ENCODE measurements at places on chromosomes 13 and 19.
A peak's percentile ranks its signal among the peaks of the same experiment; 100 is the strongest.

GRCh38 chr19:17255150-17255621, 9.4 kb downstream of the USHBP1 start:
- DNase-seq = no peak

- no peak for DNase-seq
These were observed 5.1 kb downstream of the MYADM start for GRCh38 chr19:53872762-53873161.

DNA sequence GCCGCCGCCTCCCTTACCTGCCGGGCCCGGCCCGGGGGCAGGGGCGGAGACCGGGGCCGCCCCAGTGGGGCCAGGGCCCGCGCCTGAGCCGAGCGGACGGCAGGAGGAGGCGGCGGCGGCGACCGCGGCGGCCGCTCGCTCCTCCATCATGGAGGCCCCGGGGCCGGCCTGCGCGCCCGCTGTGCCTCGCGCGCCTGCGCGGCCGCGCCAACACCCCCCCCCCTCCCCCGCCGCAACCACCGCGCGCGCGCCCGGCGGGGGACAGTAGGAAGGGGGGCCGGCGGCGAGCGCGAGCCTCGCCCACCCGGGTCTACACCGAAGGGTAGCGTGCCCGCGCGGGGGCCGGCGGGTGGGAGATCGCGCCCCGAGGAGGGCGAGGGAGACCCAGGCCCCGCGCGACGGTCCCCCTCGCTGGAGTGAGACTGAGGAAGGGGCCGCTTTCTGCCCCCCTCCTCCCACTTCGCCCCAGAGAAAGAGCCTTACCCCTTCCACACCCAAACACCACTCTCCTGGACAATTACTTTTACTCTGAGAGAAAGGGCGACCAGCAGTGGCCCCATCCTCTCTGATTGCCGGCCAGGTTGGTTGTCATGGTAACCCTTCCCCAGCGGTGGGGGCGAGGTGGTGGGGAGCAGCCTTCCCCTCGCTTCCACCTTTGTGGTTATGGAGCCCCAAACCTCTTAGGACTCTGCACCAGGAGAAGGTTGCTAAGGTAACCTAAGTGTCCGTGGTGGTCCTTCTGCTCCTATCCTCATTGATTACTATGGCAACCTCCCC, at the start of gene STRN4:
STRN4 (minus strand) TSS at position 170 of the 777 bp plus-strand sequence; CDS start at position 150, 20 bp downstream.
- DNase-seq = peak; percentile 92

GRCh38 chr19:512547-513365, 5.5 kb downstream of the TPGS1 start:
- DNase-seq = no peak

DNA sequence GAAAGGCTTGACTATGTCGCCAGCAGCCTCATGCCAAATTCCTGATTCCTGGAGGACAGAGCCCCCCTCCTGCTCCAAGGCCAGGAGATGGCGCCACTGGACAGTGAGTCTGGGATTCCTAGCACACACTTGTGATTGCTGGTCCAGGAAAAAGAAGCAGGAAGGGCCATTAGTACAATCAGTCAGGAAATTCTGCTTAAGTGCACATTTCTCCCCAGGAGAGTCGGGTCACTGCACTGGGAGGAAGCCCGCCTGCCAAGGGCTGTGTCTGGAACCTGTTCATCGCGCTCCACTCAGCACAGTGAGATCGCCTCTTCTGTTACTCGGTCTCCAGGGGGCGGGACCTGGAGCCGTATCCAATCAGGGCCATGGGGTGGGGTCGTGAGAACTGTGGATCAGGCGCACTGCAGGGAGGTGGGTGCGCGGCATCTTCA, 65.1 kb downstream of the ZNF823 start:
- peak; percentile 23 for DNase-seq

DNA sequence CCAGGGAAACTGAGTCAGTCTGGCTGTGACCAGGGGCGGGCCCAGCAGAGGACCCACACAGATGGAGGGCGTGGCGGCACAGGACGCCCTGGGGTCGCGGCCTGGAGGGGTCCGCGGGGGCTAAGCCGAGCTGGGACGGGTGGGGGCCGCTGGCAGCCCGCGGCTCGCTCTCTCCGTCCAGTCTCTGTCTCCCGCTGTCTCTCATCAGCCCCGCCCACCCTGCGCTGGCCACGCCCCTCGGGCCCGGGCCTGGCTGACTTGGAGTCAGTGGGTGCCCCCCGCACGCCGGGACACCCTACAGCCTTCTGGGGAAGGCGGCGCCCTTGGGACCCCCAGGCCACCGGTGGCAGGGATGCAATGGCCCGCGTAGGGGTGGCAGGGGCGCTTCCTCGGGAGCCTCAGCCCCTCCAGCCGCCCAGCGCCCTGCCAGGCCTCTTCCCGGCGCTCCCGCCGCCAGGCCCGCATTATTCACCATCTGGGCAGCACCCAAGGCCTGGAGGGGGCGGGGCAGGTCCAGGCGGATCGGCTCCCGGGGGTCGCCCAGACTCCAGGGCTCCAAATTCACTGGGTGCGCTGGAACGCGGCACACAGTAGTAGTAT, at the start of gene TBXA2R:
TBXA2R (minus strand) TSS at position 186 of the 600 bp plus-strand sequence. CDS start 6,241 bp downstream, outside the sequence.
- DNase-seq = peak; percentile 79

DNA sequence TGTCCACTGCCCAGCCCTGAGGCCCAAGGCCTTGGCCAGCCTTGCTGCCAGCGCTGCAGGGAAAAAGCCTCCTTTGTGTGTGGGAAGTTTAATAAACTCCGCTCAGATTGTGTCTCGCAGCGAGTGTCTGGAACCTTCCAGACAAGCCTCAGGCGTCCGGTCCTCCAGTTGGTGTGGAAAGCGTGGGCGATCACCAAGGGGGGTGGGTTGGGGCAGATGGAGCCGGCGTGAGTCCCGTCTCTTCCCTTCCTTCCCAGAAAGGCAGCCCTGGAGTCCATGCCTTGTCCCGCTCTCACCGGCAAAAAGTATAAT, 4.6 kb downstream of the STK11 start:
- DNase-seq = no peak

GRCh38 chr13:80884056-80884785, 543.3 kb upstream of the SPRY2 start:
- DNase-seq = peak; percentile 43

DNA sequence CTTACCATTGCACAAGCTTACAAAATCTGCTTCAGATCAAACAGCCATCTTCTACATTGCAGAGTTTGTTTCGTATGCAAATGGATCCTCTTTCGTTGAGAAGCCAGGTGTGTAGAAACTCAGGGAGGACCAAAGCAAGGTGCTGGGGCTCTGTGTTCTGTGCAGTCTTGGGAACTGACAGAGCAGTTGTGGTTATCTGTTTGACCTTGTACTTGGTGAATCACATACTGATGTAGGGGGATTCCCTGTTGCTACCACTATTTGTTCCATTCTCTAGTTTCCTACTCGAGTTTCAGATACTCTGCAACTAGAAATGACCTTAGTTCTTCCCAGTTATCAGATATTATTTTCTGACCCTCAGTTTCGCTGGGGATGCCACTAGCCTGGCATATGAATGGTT, 95.2 kb upstream of the CLDN10 start:
- no peak for DNase-seq

GRCh38 chr13:36358175-36358718, 12.1 kb upstream of the SPART start:
- DNase-seq = no peak

GRCh38 chr19:31616031-31616430, 266.8 kb upstream of the TSHZ3 start:
- DNase-seq = no peak

DNA sequence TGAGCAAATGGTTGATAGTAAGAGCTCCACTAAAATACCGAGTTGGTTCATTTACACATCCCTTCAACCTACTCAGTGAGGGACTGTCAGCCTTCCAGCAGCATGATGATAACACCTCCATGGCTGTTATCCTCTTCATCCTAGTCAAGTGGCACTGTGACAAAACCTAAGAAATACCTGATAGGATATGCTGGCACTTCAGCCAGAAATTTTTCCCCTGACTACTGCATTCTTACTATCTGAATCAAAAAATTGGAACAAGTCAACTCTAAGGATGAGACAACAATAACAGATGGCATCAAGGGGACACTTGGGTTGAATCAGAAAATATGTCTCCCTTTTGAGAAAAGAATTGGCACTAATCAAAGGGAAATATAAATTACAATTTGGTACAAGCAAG, 193.9 kb downstream of the KCTD12 start:
- no peak for DNase-seq

- no peak for DNase-seq
These were observed 32.6 kb upstream of the MEDAG start for GRCh38 chr13:30873499-30873898.

DNA sequence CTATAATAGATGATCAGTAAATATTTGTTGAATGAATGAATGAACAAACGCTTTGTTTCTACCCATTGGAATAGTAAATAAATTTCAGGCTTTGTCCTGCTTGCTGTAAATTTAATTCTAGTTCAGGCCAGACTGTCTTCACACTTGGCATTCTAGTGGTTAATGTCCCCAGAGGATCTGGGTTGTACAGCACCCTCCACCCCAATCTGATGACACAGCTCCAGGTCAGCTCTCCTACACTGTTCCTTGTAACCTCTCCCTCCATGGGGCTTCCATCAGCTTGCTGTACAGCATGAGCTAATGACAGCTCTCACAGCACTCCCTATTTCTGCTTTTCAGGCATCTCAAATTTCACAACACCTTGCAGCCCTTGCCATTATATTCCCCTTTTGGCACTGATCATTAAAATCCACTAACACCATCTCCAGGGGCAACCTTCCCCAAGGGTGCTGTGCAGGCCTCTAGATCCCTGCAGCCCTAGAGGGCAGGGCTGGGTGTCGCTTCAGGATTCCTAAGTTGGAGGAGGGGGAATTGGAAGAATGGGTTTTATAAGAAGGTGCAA, 12.7 kb upstream of the KL start:
- DNase-seq = no peak

- DNase-seq = no peak
These were observed 1236.8 kb upstream of the SPRY2 start for GRCh38 chr13:81577601-81578195.

DNA sequence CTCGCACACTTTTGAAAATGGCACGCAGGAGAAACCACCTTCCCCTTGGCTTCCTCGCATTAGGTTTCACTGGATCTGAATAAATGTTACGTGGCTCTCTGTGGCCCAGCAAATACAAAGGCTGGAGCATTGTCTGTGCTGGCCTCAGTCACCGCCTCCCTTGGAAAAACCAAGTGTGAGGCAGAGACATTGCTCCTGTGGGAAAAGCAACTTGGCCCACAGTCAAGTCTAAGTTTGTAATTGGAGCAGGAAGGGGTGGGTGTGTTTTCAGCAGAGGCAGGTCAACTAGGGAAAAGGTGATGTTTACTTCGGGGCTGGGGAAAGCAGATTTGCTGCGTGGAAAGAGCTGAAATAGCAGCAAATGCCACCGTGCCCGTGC, 101.6 kb downstream of the IRS2 start:
- DNase-seq = no peak

DNA sequence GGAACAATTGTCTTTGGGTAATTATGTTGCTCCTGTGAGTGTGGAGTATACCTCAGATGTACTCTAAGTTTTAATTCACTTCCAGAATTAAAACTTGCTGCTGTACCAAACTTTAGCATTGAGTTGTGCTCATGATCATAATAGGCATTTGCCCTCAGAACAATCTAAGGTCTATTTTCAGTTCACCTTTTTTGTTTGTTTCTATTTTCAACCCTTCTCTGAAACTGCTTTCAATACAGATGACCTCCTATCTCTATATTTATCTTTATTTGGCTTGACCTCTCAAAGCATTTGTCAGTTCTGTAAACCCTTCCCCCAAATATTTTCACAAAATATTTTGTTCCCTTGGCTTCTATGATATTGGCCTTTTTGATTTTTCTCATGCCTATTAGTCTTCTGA, 873.0 kb downstream of the OLFM4 start:
- no peak for DNase-seq

GRCh38 chr19:49244256-49244655, 80.7 kb downstream of the SLC6A16 start:
- DNase-seq = no peak

- DNase-seq = no peak
These were observed 254.4 kb downstream of the DLEU7 start for GRCh38 chr13:50589139-50589538.

- DNase-seq = no peak
These were observed 339.0 kb downstream of the DCT start for GRCh38 chr13:94140511-94140910.

GRCh38 chr13:111532111-111532510, 211.7 kb downstream of the TEX29 start:
- no peak for DNase-seq

DNA sequence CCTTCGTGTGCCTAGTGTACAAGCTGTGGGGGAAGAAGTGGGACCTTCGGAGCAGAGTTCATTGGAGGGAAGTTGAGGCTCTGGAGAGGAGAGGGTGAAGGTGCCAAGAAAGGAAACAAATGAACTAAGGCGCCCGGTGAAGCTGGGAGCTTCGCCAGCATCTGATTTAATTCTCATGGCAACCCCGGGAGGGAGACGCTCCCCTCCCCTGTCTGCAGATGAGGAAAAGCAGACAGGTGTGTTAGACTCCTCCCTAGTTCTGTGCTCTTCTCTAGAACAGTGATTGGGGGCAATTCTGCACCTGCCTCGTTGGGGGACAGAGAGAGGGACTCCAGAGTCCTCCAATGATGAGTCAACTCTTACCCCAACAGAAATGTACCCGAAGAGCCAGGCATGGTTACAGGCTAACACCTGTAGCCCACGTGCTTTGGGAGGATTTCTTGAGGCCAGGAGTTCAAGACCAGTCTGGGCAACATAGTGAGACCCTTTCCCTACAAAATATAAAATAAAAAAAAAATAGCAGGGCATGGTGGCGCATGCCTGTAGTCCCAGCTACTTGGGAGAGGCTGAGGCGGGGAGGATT, 4.2 kb downstream of the SSC5D start:
- no peak for DNase-seq

- DNase-seq = no peak
These were observed 472.0 kb downstream of the COG6 start for GRCh38 chr13:40127476-40127875.

GRCh38 chr13:37383046-37383445, 215.5 kb downstream of the POSTN start:
- no peak for DNase-seq

GRCh38 chr19:55258476-55258827, 365 bp downstream of the PPP6R1 start:
- peak; percentile 32 for DNase-seq

- no peak for DNase-seq
These were observed 77.3 kb upstream of the UBAC2 start for GRCh38 chr13:99123101-99124045.

DNA sequence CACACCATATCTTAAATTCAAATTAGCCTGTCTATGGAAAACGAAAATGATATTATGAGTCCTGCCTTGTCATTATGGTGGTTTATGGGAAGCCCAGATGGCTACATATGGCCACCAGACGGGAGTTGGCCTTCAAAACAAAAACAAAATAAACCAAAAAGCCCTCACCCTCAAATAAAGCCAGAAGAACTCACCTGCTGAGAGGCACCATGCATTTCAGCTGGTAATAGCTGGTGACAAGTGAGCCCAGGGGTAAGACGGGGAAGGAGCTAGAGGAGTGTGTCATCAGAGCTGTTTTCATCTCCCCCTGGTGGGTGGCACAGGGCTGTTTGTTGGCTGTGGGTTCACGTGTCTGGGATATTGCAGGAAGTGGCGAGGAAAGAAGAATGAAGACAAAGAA, 152.9 kb downstream of the EFNB2 start:
- peak; percentile 5 for DNase-seq

- DNase-seq = no peak
These were observed 2.8 kb upstream of the ZNF181 start for GRCh38 chr19:34731019-34731829.

Measured in HEK293T (cell line).